Ascending aorta (tissue), 2 donors: ENCODE measurements at places on chromosomes 7 and 10.

GRCh38 chr7:44280636-44280992, 44.8 kb downstream of the CAMK2B start:
- no peaks in the 10 kb centered on the region for H3K4me1 ChIP-seq
- H3K4me3 ChIP-seq, result no peak overlapping the region
- DNase-seq, result no peak
- no peak overlapping the region for H3K27ac ChIP-seq

- no peaks in the 10 kb centered on the region for H3K36me3 ChIP-seq
- no peaks in the 10 kb centered on the region for H3K27me3 ChIP-seq
- no peak for DNase-seq
- no peak overlapping the region for H3K4me3 ChIP-seq
Measured at GRCh38 chr7:66016131-66016461, 34.1 kb upstream of the GUSB start.

DNA sequence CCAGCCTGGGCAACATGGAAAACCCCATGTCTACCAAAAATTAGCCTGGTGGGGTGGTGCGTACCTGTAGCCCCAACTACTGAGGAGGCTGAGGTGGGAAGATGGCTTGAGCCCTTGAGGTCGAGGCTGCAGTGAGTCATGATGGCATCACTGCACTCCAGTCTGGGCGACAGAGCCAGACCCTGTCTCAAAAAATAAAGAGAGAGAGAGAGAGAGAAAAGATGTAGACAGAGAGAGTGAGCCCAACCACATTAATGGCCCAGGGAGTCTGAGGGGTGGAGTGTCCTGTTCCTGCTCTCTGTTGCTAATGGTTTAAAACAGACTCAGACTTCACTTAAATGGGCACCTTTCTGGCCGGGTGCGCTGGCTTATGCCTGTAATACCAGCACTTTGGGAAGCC, 455.7 kb upstream of the GALNT17 start:
- DNase-seq, result no peak
- no peaks in the 10 kb centered on the region for H3K27me3 ChIP-seq
- H3K4me3 ChIP-seq, result no peak overlapping the region
- H3K27ac ChIP-seq, result no peak overlapping the region
- H3K4me1 ChIP-seq, result no peaks in the 10 kb centered on the region

GRCh38 chr10:8778713-8779112, 724.2 kb downstream of the GATA3 start:
- H3K27me3 ChIP-seq, result no peaks in the 10 kb centered on the region
- H3K27ac ChIP-seq, result no peak overlapping the region
- H3K36me3 ChIP-seq, result no peaks in the 10 kb centered on the region
- H3K4me1 ChIP-seq, result no peaks in the 10 kb centered on the region
- DNase-seq, result no peak

GRCh38 chr10:4514445-4515108, 311.4 kb upstream of the AKR1E2 start:
- H3K4me1 ChIP-seq, result peaks cover 12% of the 10 kb centered on the region
- peak overlapping the region; percentile 49 for H3K27ac ChIP-seq
- no peak overlapping the region for H3K4me3 ChIP-seq

GRCh38 chr10:35916791-35917190, 274.7 kb upstream of the FZD8 start:
- H3K36me3 ChIP-seq, result no peaks in the 10 kb centered on the region
- H3K4me1 ChIP-seq, result peaks cover 3% of the 10 kb centered on the region

- no peak for DNase-seq
- no peaks in the 10 kb centered on the region for H3K4me1 ChIP-seq
- H3K27me3 ChIP-seq, result no peaks in the 10 kb centered on the region
- H3K27ac ChIP-seq, result no peak overlapping the region
- H3K4me3 ChIP-seq, result no peak overlapping the region
Measured at GRCh38 chr10:35789996-35790395, 147.9 kb upstream of the FZD8 start.

DNA sequence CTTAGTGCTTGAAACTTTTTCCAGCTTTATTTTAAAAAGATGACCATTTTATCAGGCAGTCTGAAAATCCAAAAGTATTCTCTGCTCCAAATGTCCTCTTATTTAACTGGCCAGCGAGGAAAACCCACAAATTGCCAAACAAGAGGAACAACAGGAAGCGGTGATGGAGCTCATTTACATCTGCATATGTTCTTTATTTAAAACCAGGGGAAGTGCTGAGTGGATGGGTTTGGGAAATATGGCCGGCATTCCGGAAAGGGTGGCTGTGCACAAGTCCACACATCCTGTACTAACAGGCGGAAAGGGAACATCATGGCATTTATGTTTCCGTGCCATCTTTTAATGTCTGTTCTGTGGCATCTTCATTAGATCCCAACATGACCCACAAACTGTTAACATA, 974.5 kb downstream of the LRMDA start:
- H3K36me3 ChIP-seq, result no peaks in the 10 kb centered on the region
- no peak for DNase-seq
- H3K4me3 ChIP-seq, result no peak overlapping the region
- H3K27ac ChIP-seq, result no peak overlapping the region
- H3K27me3 ChIP-seq, result no peaks in the 10 kb centered on the region
- peaks cover 7% of the 10 kb centered on the region for H3K4me1 ChIP-seq

GRCh38 chr7:31074403-31075085, 22.4 kb downstream of the ADCYAP1R1 start:
- no peak overlapping the region for H3K27ac ChIP-seq
- H3K36me3 ChIP-seq, result no peaks in the 10 kb centered on the region
- DNase-seq, result no peak
- H3K4me1 ChIP-seq, result no peaks in the 10 kb centered on the region

DNA sequence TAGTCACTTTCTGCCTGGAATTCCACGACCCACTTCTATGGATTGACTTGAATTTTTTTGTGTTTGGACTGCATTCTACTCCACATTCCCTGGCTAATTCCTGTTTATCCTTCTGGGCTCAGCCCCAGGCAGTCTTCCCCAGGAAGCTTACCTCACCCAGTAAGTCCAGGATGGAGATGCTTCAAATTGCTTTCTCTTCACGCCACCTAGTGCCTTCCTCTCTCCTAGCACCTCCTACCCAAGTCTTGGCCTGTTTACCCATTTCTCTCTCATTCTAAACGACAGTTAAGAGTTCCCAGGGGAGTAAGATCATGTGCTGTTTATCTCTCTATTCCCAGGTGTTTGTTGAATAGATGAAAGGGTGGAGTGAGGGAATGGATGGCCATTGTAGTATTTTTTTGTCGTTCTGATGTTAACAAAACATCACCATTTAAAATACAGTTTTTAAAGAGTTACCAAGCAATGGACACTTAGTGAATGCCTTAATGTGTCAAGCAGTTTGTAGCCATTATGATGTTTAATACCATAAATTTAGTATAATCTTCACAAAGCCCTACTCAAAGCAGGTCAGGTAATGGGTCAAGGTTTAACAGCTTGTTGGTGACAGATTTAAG, 45.5 kb upstream of the TARP start:
- no peaks in the 10 kb centered on the region for H3K4me1 ChIP-seq
- H3K36me3 ChIP-seq, result no peaks in the 10 kb centered on the region
- no peak overlapping the region for H3K27ac ChIP-seq
- H3K4me3 ChIP-seq, result no peak overlapping the region
- no peaks in the 10 kb centered on the region for H3K27me3 ChIP-seq

GRCh38 chr10:113033991-113034390, 83.9 kb downstream of the TCF7L2 start:
- no peak overlapping the region for H3K4me3 ChIP-seq
- no peak overlapping the region for H3K27ac ChIP-seq
- H3K4me1 ChIP-seq, result peaks cover 8% of the 10 kb centered on the region
- H3K36me3 ChIP-seq, result no peaks in the 10 kb centered on the region
- DNase-seq, result no peak

DNA sequence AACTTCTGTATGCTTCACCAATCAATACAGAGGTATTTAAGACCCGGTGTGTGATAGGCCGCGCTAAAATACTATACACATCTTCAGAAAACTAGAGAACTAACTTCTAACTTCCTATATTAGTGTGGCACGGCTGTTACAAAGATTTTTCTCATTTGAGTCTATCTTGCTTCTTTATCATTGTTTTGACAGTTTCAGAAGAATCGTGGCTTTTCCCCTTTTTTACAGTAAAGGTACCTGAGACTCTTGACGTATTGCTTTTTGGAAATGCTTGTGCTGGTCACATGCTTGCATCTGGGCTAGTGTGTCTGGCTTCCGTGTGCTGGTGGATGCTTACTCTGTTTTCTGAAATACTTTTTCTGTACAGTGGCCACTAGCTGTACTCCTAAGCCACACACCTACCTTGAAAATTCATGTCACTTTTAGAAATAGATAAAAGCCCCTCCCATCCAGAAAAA, 12.7 kb downstream of the IKZF1 start:
- no peak overlapping the region for H3K27ac ChIP-seq
- no peak for DNase-seq
- no peaks in the 10 kb centered on the region for H3K27me3 ChIP-seq

DNA sequence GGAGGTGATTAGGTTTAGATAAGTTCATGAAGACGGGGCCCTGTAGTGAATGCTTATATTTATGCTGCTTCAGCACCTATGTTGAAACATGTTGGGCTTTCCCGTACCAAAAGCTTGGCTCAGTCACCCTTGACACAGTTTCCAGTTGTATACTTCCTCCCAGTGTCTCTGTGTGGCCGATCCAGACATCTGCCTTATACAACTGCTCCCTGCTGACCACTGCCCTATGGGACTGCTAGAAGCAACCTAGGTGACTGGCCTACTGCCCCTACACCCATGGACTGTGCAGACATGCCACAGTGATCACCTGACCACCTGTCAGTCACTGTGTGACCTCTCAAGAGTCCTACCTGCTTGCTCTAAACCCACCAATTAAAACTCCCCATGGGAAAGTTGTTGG, 22.6 kb upstream of the TSPAN13 start:
- DNase-seq, result no peak
- no peaks in the 10 kb centered on the region for H3K27me3 ChIP-seq
- H3K27ac ChIP-seq, result no peak overlapping the region

DNA sequence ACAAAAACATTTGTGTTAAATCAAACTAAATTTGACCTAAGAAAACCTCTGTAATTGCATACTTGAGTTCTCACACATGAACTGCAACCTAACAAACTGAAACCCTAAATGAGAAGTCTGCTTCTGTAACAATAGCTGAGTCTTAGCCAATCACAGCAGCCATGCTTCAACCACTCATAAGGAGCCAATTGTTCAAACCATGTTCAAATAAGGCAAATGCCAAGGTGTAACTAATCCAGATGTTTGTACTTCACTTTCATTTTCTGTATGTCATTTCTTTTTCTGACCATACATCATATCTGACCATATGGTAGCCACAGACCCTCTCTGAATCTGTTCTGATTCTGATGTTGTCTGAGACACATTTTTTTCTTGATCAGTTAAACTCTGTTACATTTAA, 47.5 kb upstream of the ANTXRL start:
- H3K4me3 ChIP-seq, result no peak overlapping the region
- no peak overlapping the region for H3K27ac ChIP-seq
- H3K36me3 ChIP-seq, result no peaks in the 10 kb centered on the region
- no peaks in the 10 kb centered on the region for H3K4me1 ChIP-seq
- DNase-seq, result no peak
- H3K27me3 ChIP-seq, result no peaks in the 10 kb centered on the region

GRCh38 chr10:53314876-53315275, 542.3 kb upstream of the MBL2 start:
- no peaks in the 10 kb centered on the region for H3K36me3 ChIP-seq
- DNase-seq, result no peak
- H3K27ac ChIP-seq, result no peak overlapping the region
- no peaks in the 10 kb centered on the region for H3K4me1 ChIP-seq

GRCh38 chr7:112172870-112173567, 33.2 kb downstream of the DOCK4 start:
- no peaks in the 10 kb centered on the region for H3K4me1 ChIP-seq
- no peak overlapping the region for H3K4me3 ChIP-seq
- H3K36me3 ChIP-seq, result no peaks in the 10 kb centered on the region
- no peak for DNase-seq

DNA sequence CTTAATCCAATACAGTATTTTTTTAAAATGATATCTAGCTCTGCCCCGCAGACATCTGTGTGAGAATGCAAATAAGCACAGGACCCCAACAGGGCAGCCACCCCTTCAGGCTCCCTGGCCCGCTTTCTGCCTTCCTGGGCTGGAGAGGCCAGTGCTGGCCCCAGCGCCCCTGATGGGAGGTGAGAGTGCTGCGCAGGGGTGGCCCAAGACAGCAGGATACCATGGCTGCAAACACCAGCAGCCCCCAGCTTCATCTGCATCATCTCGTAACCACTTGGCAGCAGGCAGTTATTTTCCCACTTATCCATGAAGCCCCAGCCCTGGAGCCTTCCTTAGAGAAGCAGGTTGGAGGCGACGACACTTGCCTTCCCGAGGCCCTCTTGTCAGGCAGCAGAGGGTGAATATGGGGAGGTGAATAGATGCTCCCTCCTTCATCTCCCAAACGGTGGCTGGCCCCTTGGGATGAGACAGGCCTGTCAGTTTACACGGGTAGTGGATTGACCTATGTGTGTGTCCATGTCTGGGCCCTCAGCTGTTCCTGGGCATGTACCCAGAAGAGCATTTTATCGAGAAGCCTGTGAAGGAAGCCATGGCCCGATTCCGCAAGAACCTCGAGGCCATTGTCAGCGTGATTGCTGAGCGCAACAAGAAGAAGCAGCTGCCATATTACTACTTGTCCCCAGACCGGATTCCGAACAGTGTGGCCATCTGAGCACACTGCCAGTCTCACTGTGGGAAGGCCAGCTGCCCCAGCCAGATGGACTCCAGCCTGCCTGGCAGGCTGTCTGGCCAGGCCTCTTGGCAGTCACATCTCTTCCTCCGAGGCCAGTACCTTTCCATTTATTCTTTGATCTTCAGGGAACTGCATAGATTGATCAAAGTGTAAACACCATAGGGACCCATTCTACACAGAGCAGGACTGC, 71.2 kb downstream of the ALOX5 start:
- H3K4me1 ChIP-seq, result no peaks in the 10 kb centered on the region
- no peaks in the 10 kb centered on the region for H3K36me3 ChIP-seq
- DNase-seq, result no peak
- no peak overlapping the region for H3K27ac ChIP-seq

GRCh38 chr7:94482796-94483195, 26.8 kb upstream of the CASD1 start:
- no peaks in the 10 kb centered on the region for H3K36me3 ChIP-seq
- H3K27me3 ChIP-seq, result no peaks in the 10 kb centered on the region
- no peak for DNase-seq

GRCh38 chr10:63268149-63268797, 135.1 kb downstream of the NRBF2 start:
- H3K36me3 ChIP-seq, result no peaks in the 10 kb centered on the region
- no peak for DNase-seq
- no peaks in the 10 kb centered on the region for H3K4me1 ChIP-seq
- peak overlapping the region; percentile 84 for H3K27ac ChIP-seq

- no peaks in the 10 kb centered on the region for H3K27me3 ChIP-seq
- H3K27ac ChIP-seq, result no peak overlapping the region
- DNase-seq, result no peak
- no peaks in the 10 kb centered on the region for H3K4me1 ChIP-seq
Measured at GRCh38 chr7:71842381-71842780, 569.8 kb downstream of the CALN1 start.

- H3K4me1 ChIP-seq, result no peaks in the 10 kb centered on the region
- H3K27me3 ChIP-seq, result no peaks in the 10 kb centered on the region
- H3K36me3 ChIP-seq, result no peaks in the 10 kb centered on the region
- H3K4me3 ChIP-seq, result no peak overlapping the region
- no peak overlapping the region for H3K27ac ChIP-seq
Measured at GRCh38 chr7:117875566-117875965, 2.3 kb upstream of the CTTNBP2 start.

- no peak overlapping the region for H3K4me3 ChIP-seq
- no peak overlapping the region for H3K27ac ChIP-seq
- no peaks in the 10 kb centered on the region for H3K4me1 ChIP-seq
- DNase-seq, result no peak
- no peaks in the 10 kb centered on the region for H3K36me3 ChIP-seq
Measured at GRCh38 chr10:112784022-112784461, 166.0 kb upstream of the TCF7L2 start.

GRCh38 chr7:21071561-21072501, 285.1 kb upstream of the SP8 start:
- no peak overlapping the region for H3K27ac ChIP-seq
- no peaks in the 10 kb centered on the region for H3K4me1 ChIP-seq
- DNase-seq, result no peak
- H3K4me3 ChIP-seq, result no peak overlapping the region
- no peaks in the 10 kb centered on the region for H3K36me3 ChIP-seq
- H3K27me3 ChIP-seq, result no peaks in the 10 kb centered on the region
